ENCODE measurements at places on chromosomes 12 and 14. TPM values are rescaled to one million over a fixed set of nuclear protein-coding genes. Genes with fewer than 3 reads are reported as not detected.

GRCh38 chr12:97597031-97597751 is 134.6 kb downstream of the RMST start:
- H3K36me3 ChIP-seq = no peaks in the 10 kb centered on the region
- H3K4me1 ChIP-seq = no peaks in the 10 kb centered on the region
- no peak overlapping the region for H3K27ac ChIP-seq

Gene CIDEB
- 0.36 TPM for total RNA-seq

GRCh38 chr12:123512838-123513665 is 20.5 kb downstream of the RILPL1 start:
- no peaks in the 10 kb centered on the region for H3K4me1 ChIP-seq
- H3K4me3 ChIP-seq = no peak overlapping the region
- peaks cover 57% of the 10 kb centered on the region for H3K36me3 ChIP-seq
- no peaks in the 10 kb centered on the region for H3K27me3 ChIP-seq
- no peak overlapping the region for H3K27ac ChIP-seq

Gene ADCY4
- 17.7 TPM for total RNA-seq

DNA sequence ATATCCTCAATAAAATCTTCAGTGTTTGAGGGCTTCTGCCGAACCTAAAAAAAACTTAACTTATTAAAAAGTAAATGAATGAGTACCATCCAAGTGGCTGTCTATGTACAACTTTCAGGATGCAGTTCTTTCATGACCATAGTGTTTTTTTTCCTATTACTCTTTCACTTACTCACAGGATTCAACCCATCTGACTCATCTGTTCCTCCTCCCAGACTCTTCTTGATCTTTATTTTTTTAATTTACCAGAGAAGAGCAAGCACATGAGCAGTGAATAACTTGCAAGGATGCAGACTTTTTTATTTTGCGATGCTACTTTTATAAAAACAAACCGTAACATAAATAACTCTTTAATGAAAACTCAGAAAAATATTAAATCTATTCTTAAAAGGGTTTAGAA is 24.5 kb downstream of the RECQL start:
- H3K36me3 ChIP-seq = peaks cover 69% of the 10 kb centered on the region
- H3K4me1 ChIP-seq = no peaks in the 10 kb centered on the region
- DNase-seq = peak; percentile 88
- H3K4me3 ChIP-seq = no peak overlapping the region
- peak overlapping the region; percentile 50 for H3K27ac ChIP-seq

DNA sequence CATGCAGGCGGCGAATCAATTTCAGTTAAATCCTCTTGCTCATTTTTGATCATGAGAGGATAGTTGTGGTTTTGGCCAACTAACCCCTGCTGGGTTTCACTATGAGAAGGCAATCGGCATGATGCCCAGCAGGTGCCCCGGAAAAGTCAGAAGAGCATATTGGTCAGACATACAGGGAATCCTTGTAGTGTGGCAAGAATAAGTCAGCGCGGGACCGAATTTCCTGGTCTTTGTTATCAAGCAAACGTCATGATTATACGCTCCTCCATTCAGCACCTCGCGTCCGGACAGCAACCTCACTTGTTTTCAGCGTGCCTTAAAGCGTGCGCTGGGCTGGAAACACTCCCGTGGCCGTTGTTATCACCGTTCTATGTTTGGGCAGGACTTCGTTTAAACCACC is 1.8 kb downstream of the TBC1D30 start:
- H3K27ac ChIP-seq = no peak overlapping the region
- H3K27me3 ChIP-seq = peaks cover 53% of the 10 kb centered on the region
- peak; percentile 78 for DNase-seq
- H3K4me3 ChIP-seq = no peak overlapping the region
- H3K4me1 ChIP-seq = no peaks in the 10 kb centered on the region

- no peaks in the 10 kb centered on the region for H3K4me1 ChIP-seq
- no peaks in the 10 kb centered on the region for H3K27me3 ChIP-seq
- H3K27ac ChIP-seq = no peak overlapping the region
- no peak for DNase-seq
Measured at GRCh38 chr12:69894800-69895383, 69.9 kb downstream of the MYRFL start.

DNA sequence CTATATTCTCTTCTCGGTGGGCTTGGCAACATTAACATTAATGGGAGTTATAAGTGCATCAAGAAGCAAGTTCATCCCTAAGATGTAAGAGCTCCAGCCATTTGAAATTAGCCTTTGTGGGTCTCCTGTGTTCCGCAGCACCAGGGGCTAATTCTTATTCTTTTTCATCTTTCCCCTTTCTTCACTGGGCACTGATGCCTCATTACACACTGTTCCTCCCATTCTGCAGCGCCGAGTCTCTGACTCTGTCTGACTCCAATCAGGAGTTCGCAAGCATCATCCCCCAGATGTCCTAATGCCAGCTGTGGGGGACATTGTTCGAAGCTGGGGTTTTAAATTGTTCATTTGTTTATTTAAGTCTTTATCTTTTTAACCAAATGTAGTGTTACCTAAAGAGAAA is 341.3 kb downstream of the EGLN3 start:
- no peak overlapping the region for H3K27ac ChIP-seq
- no peak for DNase-seq
- peaks cover 11% of the 10 kb centered on the region for H3K27me3 ChIP-seq
- H3K4me1 ChIP-seq = no peaks in the 10 kb centered on the region

DNA sequence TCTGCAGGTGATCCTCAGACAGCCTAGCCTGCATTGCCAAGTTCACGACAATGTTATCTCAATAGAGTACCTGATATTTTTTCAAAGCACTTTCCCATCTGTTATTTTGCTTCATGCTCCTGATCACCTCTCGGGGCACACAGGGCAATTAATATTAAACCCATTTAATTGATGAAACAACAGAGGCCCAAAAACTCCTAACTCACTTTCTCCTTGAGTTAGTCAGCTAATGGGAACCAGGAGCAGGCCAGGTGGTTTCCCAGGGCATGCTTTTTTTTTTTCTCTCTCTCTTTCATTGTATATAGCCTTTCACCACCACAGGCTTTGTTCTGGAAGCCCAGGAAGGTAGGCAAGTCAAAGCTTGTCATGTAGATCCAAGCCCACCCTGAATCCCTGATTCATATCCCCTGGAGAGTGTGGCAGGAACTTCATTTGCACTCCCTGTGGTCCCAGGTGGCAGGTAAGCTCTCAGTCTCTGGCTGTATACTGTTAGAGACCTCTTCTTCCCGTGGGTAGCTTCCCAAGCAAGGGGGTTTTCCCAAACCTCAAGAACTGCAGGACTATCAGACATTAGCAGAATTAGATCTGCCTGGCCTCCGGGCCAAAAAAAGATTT is 41.6 kb upstream of the MAP1LC3B2 start:
- H3K36me3 ChIP-seq = no peaks in the 10 kb centered on the region
- H3K4me1 ChIP-seq = peaks cover 11% of the 10 kb centered on the region
- no peak for DNase-seq
- H3K4me3 ChIP-seq = no peak overlapping the region
- no peaks in the 10 kb centered on the region for H3K27me3 ChIP-seq

GRCh38 chr14:103730490-103731035 is 15.0 kb downstream of the ZFYVE21 start:
- H3K36me3 ChIP-seq = peaks cover 30% of the 10 kb centered on the region
- no peaks in the 10 kb centered on the region for H3K27me3 ChIP-seq
- no peak overlapping the region for H3K27ac ChIP-seq

- DNase-seq = no peak
- no peaks in the 10 kb centered on the region for H3K36me3 ChIP-seq
- H3K4me3 ChIP-seq = no peak overlapping the region
- no peak overlapping the region for H3K27ac ChIP-seq
- H3K27me3 ChIP-seq = no peaks in the 10 kb centered on the region
Measured at GRCh38 chr12:40208707-40209446, 15.9 kb upstream of the LRRK2 start.

- peaks cover 8% of the 10 kb centered on the region for H3K27me3 ChIP-seq
- peak; percentile 58 for DNase-seq
- H3K4me3 ChIP-seq = no peak overlapping the region
- no peaks in the 10 kb centered on the region for H3K4me1 ChIP-seq
Measured at GRCh38 chr14:100905166-100905565, 1.6 kb upstream of the RTL1 start.

- no peaks in the 10 kb centered on the region for H3K27me3 ChIP-seq
- no peak overlapping the region for H3K4me3 ChIP-seq
- H3K4me1 ChIP-seq = peaks cover 19% of the 10 kb centered on the region
- no peaks in the 10 kb centered on the region for H3K36me3 ChIP-seq
Measured at GRCh38 chr12:104747955-104748354, 210.1 kb downstream of the SLC41A2 start.

GRCh38 chr12:77559400-77560074 is 271.2 kb upstream of the NAV3 start:
- H3K36me3 ChIP-seq = no peaks in the 10 kb centered on the region
- no peaks in the 10 kb centered on the region for H3K4me1 ChIP-seq
- no peak for DNase-seq
- no peaks in the 10 kb centered on the region for H3K27me3 ChIP-seq

GRCh38 chr12:104263026-104263425 is 40.5 kb upstream of the EID3 start:
- no peaks in the 10 kb centered on the region for H3K27me3 ChIP-seq
- H3K36me3 ChIP-seq = no peaks in the 10 kb centered on the region
- no peak overlapping the region for H3K4me3 ChIP-seq
- no peak for DNase-seq
- H3K4me1 ChIP-seq = peaks cover 9% of the 10 kb centered on the region

DNA sequence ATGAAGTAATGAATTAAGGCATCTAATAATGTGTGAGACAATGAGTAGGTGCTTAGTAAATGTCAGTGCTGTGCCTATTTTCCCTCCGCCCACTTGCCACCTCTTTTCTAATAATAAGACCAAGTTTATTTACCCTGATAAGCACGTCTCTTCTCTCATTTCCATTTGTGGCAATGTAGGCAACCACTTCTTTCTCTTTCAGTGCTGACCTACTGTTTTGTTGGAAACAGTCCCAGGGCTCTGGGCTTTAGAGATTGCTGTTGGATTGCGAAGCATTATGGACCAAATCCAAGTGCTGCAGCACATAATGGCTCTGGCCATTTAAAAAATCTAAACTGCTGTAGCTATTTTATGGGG is 141.3 kb upstream of the PLEKHG7 start:
- H3K36me3 ChIP-seq = no peaks in the 10 kb centered on the region
- H3K27ac ChIP-seq = no peak overlapping the region

Gene SOAT2
- total RNA-seq = not detected

Gene LALBA
- total RNA-seq = not detected

DNA sequence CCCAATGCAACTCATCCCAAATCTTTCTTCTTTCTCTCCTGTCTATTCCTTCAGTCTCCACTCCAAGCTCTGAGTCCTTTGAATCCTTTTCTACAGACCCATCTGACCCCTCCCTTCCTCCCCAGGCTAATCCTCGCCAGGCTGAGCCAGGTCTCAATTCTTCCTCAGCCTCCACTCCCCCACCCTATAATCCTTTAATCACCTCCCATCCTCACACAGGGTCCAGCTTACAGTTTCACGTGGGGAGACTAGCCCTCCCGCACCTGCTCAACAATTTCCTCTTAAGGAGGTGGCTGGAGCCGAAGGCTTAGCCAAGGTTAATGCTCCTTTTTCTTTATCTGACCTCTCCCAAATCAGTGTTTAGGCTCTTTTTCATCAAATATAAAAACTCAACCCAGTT is 63.8 kb downstream of the MOK start:
- H3K36me3 ChIP-seq = peaks cover 27% of the 10 kb centered on the region
- H3K4me3 ChIP-seq = no peak overlapping the region
- H3K27me3 ChIP-seq = no peaks in the 10 kb centered on the region
- H3K4me1 ChIP-seq = peaks cover 49% of the 10 kb centered on the region

Gene DLGAP5
- total RNA-seq = 5.1 TPM

DNA sequence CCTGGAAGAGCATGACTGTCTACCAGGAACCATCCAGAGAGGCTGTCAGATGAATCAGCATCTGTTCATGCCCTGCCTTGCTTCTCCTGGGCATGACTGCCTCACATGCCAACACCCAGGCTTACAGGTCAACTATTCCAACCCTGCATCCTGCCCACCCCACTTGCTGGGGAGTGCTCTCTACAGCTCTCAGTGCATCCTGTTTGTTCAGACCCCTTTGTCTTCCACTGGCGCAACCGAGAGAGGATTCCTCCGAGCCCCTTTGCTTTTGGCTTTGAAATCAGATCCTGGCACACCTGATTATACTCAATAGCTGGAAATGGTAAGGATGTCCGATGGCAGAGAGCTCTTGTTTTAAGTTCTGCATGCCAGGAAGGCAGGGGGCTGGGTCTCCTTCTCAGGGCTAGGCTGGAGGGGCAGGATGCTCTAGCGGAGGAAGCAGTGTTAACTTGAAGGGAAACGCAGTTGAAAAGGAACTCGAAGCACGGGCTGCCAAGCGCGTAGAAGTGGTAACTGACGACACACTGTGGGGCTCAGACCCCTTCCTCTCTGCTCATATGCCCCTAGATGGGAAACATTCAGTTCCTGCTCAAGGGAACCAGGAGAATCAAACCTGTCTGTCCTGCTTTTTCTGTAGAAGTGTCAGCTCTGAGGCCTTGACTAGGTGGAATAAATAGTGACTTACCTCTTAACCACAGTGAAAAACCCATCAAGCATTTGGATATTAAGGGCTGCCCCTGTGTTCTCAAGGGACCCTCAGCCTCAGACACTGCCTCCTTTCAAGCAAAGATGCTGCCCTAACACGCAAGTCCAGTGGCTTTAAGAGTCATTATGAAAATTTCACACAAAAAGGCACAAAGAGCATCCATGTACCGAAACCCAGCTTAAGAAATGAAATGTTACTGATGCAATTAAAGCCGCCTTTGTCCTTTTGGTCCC is 297.5 kb downstream of the ZFP36L1 start:
- H3K27ac ChIP-seq = no peak overlapping the region
- no peak overlapping the region for H3K4me3 ChIP-seq

GRCh38 chr14:20578325-20578724 is 9.5 kb downstream of the RNASE11 start:
- DNase-seq = no peak
- H3K36me3 ChIP-seq = no peaks in the 10 kb centered on the region
- H3K4me1 ChIP-seq = no peaks in the 10 kb centered on the region
- no peak overlapping the region for H3K27ac ChIP-seq
- H3K4me3 ChIP-seq = no peak overlapping the region

Gene LRTM2
- total RNA-seq = not detected

DNA sequence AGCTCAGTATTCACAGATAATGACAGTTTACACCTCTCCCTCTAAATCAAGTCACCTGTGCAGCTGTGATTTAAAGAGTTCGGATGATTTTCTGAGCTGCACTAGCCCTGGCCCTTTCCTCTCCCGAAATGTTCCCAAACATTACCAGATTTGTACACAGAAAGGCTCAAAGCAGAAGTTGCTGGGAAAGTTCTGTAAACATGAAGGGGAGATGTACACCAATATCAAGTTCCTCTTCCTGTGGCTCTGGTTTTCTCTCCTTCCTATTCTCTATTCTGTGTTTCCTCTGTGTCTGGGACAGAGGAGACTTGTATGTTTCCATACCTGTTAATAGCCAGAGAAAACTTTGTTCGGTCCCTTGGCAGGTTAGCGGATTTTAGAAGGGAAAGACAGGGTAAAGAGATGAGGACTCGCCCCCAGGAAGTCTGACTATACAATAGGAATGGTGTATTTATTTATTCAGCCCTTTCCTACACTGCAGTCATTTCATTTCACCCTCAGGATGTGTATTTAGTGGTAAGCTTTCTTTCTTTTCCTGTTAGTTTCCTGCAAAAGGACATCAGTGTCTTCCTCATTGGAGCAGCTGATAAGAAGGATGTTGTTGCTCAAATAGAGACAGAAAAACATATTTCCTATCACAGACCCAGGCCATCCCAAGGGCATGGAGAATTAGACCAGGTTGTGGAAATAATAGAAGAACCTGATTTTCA is 7.6 kb upstream of the NUMB start:
- H3K4me3 ChIP-seq = peak overlapping the region; percentile 24
- H3K4me1 ChIP-seq = peaks cover 84% of the 10 kb centered on the region
- peak overlapping the region; percentile 59 for H3K27ac ChIP-seq
- no peaks in the 10 kb centered on the region for H3K27me3 ChIP-seq

GRCh38 chr12:27806259-27806658 is 26.2 kb upstream of the MANSC4 start:
- H3K4me3 ChIP-seq = no peak overlapping the region
- peaks cover 5% of the 10 kb centered on the region for H3K4me1 ChIP-seq
- no peaks in the 10 kb centered on the region for H3K27me3 ChIP-seq
- no peaks in the 10 kb centered on the region for H3K36me3 ChIP-seq
- no peak for DNase-seq

Data from osteoblast (primary cell).